CD4-positive, alpha-beta T cell treated with Interleukin-15 for 1 hour (primary cell): ENCODE measurements at places on chromosomes 4 and X.

DNA sequence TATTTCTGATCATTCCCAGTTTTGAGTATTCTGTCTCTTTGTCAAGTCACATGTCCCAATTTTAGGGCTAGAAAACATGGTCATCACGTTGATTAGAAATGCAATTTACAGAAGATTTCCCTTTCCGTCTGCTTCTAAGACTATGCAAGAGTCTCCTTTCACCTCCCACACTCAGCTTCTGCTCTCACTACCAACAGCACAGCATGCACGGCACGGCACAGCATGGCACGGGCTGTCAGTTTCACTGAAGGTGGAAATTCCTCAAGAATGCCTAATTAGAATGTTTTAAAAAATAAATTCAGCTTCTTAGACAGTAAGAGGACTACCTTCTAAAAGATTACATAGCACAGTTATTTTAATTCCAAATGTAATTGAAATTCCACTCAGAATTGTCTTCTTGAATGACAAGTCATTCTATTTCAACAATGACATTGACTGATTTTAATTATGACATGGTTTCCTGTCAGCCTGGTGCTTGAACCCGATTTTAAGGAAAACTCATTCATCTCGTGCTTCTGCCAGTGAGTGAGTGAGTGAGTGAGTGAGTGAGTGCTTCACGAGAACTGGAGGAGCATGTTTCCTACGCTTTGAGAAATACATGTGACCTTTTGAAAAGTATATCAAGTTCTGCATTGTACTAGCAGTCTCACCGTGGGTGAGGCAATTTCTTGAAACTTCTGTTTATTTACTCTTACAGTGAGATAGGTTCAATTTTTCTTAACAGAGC lies 124.8 kb upstream of the SORBS2 start:
- no peak for DNase-seq

GRCh38 chr4:96827086-96827485 lies 987.2 kb downstream of the PDHA2 start:
- DNase-seq = no peak

DNA sequence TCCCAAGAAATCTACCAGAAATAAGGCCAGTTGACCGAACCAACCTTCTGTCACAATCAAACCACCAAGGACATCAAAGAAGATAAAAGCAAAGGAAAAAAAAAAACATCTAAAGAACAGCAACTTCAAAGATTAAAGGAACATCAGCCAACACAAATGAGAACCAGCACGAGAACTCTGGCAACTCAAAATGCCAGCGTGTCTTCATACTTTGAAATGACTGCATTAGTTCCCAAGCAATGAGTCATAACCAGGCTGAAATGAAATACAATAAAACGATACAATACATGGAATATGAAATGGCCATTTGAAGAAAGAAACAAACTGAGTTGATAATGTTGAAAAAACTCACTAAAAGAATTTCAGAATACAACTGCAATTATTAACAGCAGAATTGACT lies 611.6 kb upstream of the GRIA3 start:
- no peak for DNase-seq

- no peak for DNase-seq
These were observed 62.6 kb downstream of the TBC1D9 start for GRCh38 chr4:140693562-140693961.
